ENCODE measurements at places on chromosomes 4 and X. TPM values are rescaled to one million over a fixed set of nuclear protein-coding genes. Genes with fewer than 3 reads are reported as not detected.

DNA sequence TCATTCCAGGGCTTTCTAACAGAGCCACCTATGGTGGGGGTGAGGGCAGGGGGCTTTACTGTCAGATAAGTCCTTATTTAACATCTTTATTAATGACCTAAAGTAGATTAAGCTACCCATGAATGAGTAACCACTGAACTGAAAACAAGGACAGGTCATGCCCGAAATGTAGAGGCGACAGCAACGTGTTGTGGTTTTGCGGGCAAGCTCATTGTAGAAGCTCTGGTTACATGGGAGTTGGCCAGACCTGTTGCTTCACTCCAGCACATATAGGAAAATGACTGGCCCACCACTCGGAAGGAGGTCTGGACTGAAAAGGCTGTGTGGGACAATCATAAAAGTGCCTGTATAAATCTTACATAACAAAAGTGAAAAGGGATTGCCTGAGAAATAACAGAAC, 109.6 kb upstream of the NDP start:
- no peak for DNase-seq

DNA sequence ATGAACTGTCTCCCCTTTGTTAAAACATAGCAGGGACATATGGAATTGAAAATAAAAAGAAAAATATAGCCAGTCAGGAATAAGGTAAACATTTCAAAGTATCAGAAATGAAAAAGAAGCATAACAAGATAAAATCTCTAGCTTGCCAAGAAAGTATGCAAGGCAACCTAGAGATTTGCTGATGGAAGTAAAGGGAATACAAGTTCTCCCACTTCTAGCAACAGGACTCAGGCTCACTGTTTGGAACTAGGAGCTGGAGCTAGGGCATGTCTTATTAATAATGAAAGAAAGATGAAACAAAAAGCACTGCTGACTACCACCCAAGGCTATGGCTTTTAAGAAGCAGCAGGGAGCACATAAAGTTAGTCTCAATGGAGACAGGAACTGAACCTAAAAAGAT, 18.2 kb downstream of the ANKRD50 start:
- DNase-seq, result no peak

GRCh38 chrX:10110316-10110935, 46.3 kb upstream of the CLCN4 start:
- DNase-seq, result no peak

- no peak for DNase-seq
Measured at GRCh38 chrX:55056820-55057674, 17.8 kb upstream of the PAGE2B start.

DNA sequence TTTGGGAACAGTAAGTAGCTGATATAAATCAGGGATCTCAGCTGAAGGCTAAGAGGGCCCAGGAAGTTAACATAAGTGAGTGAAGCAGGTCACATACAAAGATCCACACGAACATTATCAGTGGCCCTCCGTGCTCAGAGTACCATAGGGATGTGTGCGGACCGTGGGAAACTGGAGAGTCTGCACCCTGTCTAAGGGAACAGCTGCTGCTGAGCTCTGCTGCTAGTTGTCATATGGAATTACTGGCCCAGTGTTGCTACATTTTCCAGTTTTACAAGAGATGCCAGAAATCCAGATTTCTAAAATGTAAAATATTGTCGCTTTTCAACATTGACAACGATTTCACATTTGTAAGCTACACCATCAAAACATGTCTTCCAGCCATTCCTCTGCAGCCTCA, 90.5 kb downstream of the RTL5 start:
- no peak for DNase-seq

DNA sequence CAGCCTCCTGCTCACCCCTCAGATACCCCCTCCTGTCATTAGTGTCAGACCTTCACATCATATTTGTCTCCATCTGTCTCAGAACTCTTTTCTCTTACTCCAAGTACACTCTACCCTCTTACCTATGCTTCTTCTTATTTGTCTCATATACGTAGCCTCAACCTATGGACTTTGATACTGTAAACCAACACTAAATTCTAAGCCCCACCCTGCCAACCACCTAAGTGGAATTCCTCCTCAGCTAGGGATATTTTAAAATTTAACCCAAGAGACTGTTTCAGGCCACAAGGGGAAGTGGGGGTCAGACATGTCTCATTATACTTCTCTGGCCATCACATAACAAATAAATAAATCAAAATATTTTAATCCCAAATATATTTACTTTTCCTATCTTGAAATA, 778.1 kb upstream of the GRID2 start:
- DNase-seq, result no peak

GRCh38 chrX:24023972-24024669, 2.9 kb downstream of the KLHL15 start:
- no peak for DNase-seq

DNA sequence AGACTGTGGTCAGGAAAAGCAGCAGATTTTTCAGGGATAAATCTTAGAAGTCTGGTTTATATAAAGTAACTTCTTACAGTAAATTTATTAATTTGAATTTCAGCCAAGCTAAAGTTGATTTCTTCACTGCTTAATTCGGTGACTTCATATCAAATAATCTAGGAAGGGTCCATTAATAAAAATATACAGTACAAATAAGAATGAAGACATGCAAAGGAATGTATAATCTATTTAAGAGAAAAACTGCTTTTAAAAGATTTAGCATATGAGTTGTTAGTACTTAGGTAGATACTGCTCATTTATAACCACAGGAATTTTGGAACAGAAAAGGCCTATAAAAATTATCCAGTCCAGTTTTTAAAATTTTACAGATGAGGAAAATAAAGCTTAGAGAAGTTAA, 177.1 kb downstream of the DLG3 start:
- no peak for DNase-seq

DNA sequence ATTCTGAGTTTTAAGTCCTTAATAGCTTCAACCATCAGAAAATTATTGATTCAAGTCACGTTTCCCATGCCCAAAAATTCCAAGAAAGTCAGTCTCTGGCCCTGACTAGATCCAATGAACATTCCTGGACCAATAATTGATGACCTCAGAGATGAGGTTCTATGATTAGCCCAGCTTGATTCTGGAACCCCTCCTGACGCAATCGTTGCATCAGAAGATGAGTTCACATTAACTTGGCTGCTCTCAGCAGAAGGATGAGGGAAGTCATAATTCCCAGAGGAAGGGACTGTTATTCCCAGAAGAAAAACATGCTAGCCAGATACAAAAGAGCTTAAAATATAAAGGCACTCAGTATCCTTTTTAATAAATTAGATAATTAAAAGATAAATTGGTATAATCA, 34.3 kb upstream of the CPEB2 start:
- DNase-seq, result no peak

Gene CRMP1
- 1.5 TPM for total RNA-seq

Gene FAM53A
- 0.49 TPM for total RNA-seq

Gene ACE2
- 16.6 TPM for total RNA-seq

Gene STK26
- total RNA-seq, result 1.1 TPM

Gene LSM6
- 14.8 TPM for total RNA-seq

Gene GLRB
- total RNA-seq, result 9.9 TPM

Gene CPLX1
- total RNA-seq, result 3.1 TPM

Gene ADH4
- not detected for total RNA-seq

Gene CXCL8
- total RNA-seq, result not detected

Data from Right ventricle myocardium inferior (tissue), 1 donor.